ENCODE measurements at places on chromosomes 13 and 19.

GRCh38 chr13:44293908-44294735, 79.5 kb upstream of the SERP2 start:
- DNase-seq = no peak

DNA sequence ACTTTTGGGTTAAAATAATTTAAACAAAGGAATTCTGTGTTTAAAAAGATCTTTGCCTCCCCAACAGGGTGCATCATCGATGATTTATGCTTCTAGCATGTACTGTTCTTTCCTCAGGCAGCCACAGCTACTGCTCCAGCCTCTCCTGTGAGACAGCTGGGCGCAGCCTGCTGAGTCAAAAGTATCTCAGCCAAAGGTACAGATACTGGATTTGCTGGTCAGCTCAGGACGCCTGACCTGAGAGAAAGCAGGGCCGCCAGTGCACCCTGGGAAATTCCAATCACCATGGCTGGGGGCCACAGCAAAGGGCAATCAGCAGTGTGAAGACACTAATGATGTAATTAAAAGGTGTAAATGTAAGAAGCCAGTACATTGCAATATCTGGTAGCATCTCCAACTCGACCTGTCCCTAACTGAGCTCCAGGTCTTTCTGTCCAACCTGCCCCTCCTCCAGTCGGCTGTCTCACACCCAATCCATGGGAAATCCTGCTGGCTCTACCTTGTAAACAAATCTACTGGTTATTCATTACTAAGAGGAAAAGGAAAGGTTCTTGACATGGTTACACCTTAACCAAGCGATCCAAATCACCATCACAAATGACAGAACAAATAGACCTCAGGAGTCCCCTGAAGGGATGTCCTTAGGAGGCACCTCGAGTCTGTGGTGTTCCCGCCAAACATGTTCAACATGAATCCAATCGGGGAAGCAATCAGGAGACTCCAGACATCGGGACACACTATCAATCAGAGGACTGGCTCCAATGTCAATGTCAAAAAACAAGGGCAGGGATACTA, 7.3 kb downstream of the OPA3 start:
- DNase-seq = no peak

- DNase-seq = no peak
Measured at GRCh38 chr19:29517946-29518345, 7.8 kb upstream of the VSTM2B start.

DNA sequence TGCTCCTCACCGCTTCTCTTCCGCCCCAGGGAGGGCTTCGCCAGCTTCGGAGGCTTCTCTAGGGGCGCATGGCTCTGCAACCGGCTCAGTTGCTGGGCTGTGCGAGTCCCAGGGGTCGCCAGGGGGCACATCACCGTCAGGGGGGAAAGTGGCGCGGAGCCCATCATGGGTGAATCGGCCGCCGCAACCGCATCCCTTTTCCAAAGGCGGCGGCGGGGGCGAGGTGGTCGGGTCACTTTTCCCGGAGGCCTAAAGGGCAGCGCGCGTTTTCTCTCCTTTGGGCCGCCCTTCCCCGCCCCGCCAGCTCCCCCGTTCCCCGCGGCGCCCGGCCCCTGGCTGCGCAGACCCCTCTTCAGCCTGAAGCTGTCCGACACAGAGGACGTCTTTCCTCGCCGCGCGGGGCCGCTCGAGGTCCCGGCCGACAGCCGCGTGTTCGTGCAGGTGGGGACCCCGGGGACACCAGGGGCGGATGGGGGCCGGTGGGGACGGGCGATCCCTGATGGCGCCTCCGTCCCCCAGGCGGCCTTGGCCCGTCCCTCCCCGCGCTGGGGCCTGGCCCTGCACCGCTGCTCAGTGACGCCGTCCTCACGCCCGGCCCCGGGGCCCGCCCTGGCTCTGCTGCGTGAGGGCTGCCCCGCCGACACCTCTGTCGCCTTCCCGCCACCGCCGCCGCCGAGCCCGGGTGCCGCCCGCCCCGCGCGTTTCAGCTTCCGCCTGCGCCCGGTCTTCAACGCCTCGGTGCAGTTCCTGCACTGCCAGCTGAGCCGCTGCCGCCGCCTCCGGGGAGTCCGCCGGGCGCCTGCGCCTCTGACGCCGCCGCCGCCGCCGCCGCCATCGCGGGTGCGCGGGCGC, 1.7 kb downstream of the TGFBR3L start:
- peak; percentile 80 for DNase-seq

DNA sequence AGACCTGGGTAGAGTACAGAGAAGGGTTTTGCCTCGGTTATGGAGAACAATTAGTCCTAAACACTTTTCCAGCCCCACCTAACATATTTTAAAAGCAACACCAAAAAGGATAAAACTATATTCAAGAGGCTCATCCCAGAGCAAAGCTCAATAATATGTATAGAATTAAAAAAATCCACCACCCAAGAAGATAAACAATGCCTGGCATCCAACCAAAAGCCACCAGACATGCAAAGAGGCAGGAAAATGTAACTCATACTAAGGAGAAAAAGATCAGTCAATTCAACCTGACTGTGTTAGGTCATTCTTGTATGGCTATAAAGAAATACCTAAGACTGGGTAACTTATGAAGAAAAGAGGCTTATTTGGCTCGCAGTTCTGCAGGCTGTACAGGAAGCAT, 39.3 kb downstream of the FGF9 start:
- DNase-seq = no peak

DNA sequence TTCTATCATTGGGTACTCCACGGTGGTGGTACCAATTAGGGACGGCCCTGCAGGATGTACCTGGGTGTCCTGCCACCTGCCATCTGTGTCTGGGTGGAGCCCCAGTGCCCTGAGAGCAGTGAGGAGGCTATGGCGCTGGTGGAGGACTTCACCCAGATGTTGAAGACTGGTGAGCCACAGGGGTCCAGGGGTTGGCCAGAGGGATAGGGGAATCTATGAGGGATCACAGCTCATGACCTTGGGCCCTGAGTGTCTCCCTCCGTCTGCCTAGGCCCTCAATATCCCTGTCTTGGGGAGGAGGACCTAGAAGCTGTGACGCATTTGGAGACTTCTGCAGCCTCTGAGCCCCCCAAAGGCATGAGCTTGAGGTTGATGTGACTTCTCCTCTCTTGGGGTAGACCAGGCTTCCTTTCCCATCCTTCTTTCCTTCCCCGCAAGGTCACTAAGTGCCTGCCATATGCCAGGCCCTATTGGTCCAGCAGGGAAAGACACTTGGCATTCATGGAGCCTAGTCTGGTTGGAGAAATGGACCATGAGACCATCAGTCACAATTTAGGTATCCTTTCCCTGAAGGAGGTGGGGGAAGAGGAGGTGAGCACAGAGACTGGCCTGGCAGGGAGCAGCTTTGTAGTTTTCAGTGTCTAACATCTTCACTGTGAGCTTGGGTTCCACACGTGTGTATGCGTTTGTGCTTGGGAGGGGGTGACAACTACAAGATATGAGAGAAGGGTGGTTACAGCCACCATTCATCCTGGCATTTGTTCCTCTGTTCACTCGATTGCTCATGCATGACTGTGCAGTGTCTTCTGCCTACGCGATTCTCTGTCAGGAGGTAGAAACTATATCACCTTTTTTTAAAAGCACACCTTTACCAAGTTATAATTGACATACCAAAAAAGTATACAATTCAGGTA, 5.1 kb upstream of the MZF1 start:
- DNase-seq = no peak

Measured in CD4-positive, alpha-beta T cell (primary cell).